ENCODE measurements at places on chromosomes 12 and 14. TPM values are rescaled to one million over a fixed set of nuclear protein-coding genes. Genes with fewer than 3 reads are reported as not detected.

MDGA2 gene
- not detected for polyA plus RNA-seq

SLC10A1 gene
- not detected for polyA plus RNA-seq

RND1 gene
- polyA plus RNA-seq: 0.31 TPM

DNA sequence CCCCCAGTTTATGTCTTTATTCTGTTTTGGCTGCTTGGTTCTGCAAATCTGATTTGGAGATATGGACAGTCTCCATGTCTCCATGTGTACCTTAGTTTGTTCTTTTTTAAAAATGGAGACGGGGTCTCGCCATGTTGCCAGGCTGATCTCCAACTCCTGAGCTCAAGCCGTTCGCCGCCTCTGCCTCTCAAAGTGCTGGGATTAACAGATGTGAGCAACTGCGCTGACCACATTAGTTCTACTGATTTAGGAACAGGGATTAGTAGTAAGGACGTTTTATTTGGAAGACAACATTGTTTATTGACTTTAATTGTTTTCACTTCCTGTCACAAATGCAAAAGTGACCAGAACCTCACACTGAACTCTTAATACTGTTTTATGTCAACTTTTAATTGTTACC lies 14.7 kb downstream of the AEBP2 start:
- no peak for DNase-seq

- DNase-seq: no peak
Measured at GRCh38 chr12:98185606-98186005, 329.8 kb upstream of the TMPO start.

DNA sequence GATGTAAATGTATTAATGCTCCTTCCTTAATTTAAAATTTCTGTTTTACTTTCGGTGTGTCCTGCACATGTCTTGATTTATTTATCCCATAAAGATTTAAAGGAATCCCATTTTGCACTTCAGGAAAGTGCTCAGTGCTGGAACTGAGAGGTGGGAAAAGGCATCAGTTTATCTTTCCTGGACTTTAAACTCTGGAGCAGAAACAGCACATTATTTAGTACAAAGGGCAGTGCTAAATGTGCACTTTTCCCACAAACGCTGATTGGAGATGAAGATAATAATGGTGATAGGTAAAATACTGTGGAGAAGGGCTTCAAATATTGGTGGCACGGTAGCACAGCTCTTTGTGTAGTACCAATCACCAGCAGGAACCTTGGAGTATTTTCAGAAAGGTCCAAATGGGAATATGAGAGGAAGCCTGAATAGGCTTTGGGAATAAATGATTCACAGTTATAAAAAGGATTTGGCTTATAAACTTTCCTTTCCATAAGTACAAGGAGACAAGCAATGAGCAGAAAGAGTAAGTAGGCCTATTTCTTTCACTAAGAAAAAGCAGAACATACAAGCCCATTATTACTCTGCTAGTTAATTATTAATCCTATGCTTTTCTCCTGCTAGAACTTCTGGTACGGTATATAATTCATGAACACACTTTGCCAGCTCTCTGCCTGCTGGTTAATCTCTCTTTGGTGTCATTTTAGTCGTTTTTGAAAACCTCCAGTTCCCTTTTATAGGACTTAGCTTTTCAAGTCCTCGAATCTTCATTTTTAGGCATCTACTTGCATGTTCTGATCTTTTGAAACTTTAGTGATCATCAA lies 58.3 kb downstream of the SLC15A5 start:
- no peak for DNase-seq

DNA sequence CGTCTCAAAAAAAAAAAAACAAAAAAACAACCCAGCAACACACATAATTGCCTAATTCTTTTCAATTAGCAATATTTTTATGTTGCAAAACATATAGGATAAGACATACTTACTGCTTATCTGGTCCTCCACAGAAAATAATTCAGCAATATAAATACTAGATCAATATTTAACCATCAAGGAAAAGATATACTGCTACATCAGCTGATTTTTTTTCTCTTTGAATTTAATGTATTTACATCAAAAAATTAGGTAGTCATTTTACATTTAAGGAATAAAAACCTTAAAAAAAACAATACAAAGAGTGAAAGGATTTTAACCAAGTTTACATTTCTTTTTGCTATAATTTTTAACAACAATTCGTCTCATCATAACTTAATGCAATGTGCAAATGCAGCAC lies 28.1 kb downstream of the SPTSSA start:
- no peak for DNase-seq

All from BJ (cell line).